ENCODE measurements at places on chromosomes 13 and 19.
A peak's percentile ranks its signal among the peaks of the same experiment; 100 is the strongest.

- no peak for DNase-seq
Observed at GRCh38 chr19:49161987-49162386, 4.4 kb downstream of the TRPM4 start.

- peak; percentile 91 for DNase-seq
Observed at GRCh38 chr19:34269968-34270621, 15.7 kb downstream of the GARRE1 start.

DNA sequence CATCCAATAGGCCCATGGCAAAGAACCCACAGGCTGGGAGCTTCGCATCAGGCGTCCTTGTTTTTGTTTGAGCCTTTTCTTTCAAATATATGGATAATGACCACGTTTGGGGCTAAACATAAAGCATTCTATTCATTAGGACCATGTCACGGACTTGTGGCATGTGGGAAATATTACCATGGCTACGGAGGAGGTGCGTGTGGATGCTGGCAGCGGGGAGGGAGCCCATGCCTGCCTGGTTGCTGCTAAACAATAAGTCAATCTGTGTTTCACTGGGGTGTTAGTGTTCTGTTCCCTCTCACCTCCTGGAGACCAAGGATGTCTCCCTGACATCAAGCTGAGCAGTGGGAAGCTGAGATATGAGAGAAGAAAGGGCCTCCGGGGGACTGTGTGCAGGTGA, 121.1 kb downstream of the IRS2 start:
- no peak for DNase-seq

DNA sequence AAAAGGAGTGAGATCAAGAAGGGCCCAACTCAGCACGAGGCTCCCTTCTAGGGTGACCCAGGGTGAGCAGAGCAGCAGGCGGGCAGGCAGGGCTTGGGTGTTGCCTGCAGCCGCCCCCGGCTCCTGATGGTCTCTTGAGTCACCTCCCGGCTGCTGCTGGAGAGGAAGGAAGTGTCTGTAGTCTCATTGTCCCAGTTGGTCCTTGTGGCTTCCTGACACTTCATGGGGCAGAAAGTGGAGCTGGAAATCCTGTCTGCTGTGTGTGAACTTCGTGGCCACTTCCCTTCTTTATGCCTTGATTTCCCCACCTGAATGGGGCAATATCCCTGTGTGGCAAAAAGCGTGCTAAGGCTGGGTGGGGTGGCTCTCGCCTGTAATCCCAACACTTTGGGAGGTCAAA, 2.5 kb downstream of the MAP1S start:
- DNase-seq = no peak

DNA sequence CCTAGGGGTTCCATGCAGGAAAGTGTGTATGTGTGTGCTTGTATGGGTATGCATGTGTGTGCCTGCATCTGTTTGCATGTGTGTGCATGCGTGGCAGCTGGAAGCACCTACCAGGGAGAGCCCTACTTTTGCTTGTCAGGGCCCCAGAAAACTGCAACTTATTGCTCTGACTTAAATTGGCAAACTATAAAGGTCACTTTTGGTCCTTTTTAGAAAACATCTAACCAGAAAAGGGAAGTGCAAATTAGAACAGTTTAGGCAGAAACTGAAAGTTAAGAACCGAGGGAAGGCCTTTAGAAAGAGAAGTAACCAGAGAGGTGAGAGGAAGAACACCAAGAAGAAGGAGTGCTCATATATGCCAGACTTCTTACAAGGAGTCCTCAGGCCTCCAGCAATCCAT, 32.5 kb downstream of the DLEU7 start:
- no peak for DNase-seq

DNA sequence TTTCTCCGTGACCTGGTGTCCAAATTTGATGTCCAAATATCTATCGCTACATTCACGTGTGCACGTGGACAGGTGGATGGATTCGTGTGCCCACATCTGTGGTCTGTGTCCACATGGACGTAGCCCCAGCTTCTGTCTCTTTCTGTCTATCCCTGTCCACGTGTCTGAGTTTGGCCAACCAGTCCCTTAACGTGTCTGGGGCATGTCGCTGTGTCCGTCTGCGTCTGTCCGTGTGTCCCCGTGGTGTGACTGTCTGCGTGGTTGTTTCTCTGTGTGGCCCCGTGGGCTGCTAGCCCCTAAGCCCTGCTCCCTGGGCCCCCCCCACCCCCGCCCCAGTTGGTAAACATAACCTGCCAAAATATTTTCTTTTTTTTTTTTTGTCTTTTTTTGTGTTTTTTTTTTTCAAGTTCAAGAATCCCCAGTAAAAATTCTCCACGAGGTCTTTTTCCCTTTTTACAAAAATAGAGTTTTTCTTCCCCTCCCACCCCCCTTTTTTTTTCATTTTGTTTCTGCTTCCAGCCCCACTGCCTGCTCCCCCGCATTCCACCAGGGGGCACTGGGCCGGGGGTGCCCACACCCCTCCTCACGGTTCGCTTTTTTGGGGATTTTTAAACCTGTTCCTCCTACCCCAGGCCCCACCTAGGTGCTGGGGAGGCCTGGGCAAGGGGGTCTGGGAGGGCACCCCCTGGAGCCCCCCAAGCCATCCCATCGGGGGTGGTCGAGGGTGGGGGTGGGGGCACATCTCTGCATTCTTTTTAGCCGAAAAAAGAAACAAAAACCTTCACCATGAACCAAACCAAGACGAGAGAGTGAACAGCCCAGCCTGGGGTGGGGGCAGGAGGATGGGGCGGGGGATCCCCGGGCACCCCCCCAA, 18.3 kb downstream of the PRKCSH start:
- peak; percentile 18 for DNase-seq

GRCh38 chr19:17448131-17448967, at the start of gene TMEM221:
TMEM221 (minus strand) TSS chr19:17448668; CDS start chr19:17448462, 206 bp downstream.
- peak; percentile 40 for DNase-seq

GRCh38 chr13:20981370-20982095, 79.0 kb upstream of the XPO4 start:
- no peak for DNase-seq

- no peak for DNase-seq
Observed at GRCh38 chr13:113598081-113598410, 13.5 kb downstream of the TFDP1 start.

DNA sequence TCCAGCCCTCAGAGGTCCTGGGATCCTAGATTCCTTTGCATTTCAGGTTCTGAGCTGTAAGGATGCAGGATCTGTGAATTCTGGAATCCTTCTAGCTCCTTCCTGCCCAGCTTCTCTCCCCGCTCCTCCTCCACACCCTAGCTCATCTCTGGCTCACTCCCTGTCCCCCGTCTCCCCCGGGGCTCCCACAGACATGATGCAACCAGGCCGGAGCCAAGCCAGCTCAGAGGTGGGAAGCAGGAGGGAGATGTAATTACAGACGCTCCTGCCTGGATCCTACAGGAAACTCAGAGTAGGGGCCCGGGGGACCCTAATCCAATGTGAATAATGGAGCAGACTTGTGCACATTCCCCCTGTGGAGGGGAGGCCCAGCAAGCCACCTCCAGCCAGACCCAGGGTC, 4.5 kb downstream of the GNG8 start:
- DNase-seq = peak; percentile 23

DNA sequence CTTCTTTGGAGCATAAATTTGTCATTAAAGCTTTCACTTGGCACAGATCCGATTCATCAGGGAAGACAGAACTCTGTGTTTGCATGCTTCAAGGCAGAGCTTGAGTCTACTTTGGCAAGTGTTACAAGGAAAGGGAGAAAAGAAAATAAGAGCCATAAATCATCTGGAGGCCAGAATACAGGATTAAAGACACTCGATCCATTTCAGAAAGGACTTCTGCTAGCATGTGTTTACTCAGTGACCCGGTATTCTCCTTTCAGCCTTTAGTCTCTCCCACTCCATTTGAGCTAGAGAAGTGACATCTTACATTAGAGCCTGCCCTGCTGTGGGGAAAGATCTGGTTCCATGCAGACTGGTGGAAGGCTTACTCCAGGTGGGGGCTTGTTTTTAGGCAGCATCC, 306.4 kb downstream of the KLF5 start:
- peak; percentile 59 for DNase-seq

- no peak for DNase-seq
Observed at GRCh38 chr19:28128341-28128740, 1084.6 kb downstream of the UQCRFS1 start.

GRCh38 chr13:50244713-50245574, 229.7 kb downstream of the KCNRG start:
- peak; percentile 71 for DNase-seq

DNA sequence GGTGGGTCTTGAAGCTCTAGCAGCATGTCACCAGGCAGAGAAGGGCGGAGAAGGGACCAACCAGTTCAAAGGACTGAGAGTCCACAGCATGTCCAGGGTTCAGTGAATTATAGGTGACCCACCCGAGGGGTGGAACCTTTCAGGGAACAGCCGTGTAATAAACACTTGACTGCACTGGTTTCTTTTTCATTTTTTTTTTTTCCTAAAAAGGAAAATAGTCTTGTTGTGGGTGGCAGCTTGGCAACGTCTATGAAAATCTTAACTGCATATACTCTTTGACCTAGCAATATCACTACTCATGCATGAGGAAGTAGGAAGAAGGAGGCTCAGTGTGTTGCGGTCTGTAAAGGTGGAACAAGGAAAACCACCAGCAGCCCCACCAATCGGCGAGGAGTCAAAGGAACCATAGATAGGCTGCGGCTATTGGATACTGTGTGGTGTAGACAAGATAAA, 13.0 kb upstream of the MYH14 start:
- no peak for DNase-seq

DNA sequence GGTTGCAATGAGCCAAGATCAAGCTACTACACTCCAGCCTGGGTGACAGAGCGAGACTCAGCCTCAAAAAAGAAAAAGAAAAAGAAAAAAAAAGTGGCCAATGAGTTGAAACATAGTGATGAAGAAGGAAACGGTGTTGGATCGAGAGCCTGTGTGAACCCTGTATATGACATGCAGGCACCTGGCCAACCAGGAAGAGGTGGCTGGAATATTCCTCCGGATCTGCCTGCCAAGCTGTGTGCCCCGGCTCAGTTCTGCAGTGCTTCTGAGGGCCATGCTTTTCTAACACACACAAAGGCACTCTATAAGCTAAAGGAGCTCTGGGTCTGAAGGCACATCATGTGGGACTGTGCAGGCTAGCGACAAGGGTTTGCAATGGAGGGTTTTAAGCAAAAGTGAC, 3.7 kb upstream of the ZNF444 start:
- DNase-seq = peak; percentile 14

GRCh38 chr13:53200075-53200474, 171.5 kb downstream of the OLFM4 start:
- no peak for DNase-seq

DNA sequence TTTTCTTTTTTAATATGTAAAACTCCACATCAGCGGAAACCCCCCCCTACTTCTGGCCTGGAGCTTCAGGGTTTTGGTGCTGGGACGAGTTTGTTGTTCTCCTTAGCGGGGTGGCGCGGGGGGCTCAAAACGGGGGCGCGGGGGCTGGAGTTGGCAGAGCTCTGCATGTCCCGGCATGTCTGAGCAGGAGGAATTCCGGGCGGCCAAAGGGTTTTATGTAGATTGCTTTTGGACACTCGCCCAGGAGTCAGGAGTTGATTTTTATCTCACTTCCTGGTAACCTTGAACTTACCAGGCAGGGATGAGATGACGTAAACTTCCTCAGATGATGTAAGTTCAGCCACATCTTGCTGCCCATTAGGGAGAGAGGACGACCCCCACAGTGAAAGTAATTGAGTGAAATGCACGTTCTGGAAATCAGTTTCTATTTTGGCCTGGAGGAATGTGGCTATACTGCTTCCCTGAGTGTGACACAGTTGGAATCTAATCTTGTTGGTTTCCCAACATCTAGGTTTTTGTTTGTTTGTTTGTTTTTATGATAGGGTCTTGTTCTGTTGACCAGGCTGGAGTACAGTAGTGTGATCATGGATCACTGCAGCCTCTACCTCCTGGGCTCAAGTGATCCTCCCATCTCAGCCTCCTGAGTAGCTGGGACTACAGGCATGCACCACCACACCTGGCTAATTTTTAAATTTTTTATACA, 21.0 kb upstream of the GDF15 start:
- peak; percentile 98 for DNase-seq

DNA sequence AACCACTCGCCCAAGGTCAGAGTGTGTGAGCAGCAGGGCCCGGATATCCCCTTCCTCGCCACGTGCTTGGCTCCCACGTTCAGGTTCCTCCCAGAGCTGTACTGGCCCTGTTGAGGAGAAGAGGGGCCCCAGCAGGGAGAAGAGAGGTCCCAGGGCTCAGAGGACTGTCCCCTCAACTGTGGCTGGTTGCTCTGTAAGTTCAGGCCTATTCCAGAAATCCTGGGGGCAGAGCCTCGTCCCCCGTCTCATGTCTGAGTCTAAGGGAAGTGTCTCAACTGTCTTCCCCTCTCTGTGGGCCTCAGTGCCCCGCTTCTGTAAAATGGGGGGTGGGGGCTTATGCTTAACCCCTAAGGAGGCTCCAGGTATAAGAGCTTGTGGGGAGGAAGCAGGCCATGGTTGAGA, 3.9 kb downstream of the PPP5C start:
- DNase-seq = no peak

- DNase-seq = peak; percentile 91
Observed at GRCh38 chr13:44759384-44760360, 183.5 kb upstream of the TSC22D1 start.

- DNase-seq = peak; percentile 96
Observed at GRCh38 chr19:38684078-38684861, 36.8 kb downstream of the ACTN4 start.

GRCh38 chr13:24232474-24232873, 72.0 kb downstream of the SPATA13 start:
- DNase-seq = no peak

DNA sequence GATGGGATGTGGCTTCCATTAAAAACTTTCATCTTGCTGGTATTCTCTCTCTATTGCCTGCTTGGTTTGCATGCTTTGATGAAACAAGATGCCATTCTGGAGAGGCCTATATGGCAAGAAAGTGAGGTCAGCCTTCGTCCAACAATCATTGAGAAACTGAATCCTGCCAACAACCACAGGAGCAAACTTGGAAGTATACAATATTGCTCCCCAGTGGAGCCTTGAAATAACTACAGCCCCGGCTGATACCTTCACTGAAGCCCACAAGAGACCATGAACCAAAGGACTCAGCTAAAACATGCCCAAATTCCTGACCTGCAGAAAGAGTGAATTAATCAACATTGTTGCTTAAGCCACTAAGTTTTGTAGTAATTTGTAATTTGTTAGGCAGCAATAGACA, 82.5 kb upstream of the FGF14 start:
- peak; percentile 62 for DNase-seq

GRCh38 chr13:102233566-102234208, 168.2 kb downstream of the FGF14 start:
- peak; percentile 82 for DNase-seq

GRCh38 chr19:3148503-3148902, 12.7 kb downstream of the GNA15 start:
- no peak for DNase-seq

DNA sequence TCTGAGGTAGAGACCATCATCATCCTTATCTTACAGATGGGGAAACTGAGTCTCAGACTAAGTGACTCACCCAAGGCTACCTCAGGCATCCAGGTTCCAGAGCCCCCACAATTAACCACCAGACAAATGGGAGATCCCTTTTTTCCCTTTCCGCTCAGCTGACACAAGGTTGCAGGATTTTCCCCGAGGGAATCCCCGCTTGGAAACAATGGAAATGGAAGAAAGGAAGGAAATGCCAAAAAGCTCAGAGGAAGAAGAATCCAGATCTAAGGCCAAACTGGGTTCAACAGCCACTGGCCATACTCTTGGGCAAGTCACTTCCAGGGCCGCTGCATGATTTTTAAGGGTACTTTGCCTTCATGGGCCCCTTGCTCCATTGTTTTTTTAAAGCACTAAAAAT, 1.6 kb downstream of the ZNF71 start:
- DNase-seq = no peak
